ENCODE measurements at places on chromosomes 2 and 18. TPM values are rescaled to one million over a fixed set of nuclear protein-coding genes. Genes with fewer than 3 reads are reported as not detected.

GRCh38 chr18:57738078-57738477, 65.0 kb downstream of the ATP8B1 start:
- no peak for DNase-seq

DNA sequence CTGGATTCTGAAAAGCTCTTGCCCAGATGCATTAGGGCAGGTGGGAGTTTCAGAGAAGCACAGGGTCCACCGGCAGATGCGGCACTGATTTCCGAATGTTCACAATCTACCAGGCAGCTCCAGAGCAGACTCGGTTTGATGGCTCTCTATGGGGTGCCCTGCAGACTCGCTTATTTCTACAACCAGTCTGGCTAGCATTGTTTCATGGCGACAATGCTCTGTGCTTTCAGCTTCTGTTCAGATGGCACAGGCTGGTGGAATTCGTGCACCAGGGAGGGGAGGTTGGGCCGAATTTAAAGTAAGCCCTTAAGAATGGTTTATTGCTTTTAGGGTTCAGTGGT, 9.9 kb downstream of the MYT1L start:
- no peak for DNase-seq

DNA sequence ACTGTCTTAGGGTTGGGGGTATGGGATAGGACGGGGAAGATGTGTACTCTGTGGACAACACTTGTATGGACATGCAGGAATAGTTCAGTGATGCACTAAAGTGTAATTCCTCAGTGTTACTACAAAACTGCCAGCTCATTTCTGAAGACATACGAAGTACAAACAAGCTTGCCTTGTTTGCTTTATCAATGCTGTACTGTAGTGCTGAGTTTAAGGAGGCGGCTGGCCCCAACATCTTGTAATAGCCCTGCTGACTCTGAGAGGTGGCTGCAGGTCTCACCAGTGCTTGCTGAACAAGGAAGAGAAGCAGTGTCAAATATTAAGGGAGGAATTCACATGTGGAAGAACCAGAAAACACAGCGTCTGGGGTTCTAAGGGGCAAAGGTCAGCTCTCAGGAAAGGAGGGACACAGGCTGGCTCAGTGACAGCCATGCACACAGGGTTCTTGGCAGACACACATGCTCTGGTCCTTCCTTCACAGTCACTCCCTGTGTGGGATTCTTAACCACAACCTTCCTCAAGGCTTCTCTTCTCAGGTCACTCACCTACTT, 39.8 kb upstream of the EVA1A start:
- no peak for DNase-seq

DNA sequence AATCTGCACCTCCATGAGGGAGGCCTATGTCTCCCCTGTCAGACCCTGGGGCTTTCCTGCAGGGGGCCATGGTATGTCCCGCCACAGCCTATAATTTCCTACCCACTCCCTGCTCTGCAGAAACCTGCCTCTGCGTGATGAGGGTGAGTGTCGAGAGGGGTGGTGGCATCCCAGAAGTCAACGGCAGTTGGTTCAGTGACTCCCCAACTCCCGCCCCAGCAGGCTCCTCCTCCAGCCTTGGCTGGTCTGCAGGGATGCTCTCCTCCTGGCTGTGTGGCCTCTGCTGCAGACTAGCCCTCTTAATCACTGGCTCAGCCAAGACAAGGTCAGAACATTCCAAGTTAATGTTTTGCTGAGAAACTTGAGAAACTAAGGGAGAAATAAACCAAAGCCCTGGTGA, 13.3 kb downstream of the CELF4 start:
- no peak for DNase-seq

ANTXR1 gene
- 87.2 TPM for polyA plus RNA-seq
